RCC 7860 (cell line): ENCODE measurements at places on chromosomes 7 and 10.

- no peak for DNase-seq
Measured at GRCh38 chr7:77859343-77859742, 60.8 kb downstream of the PHTF2 start.

- DNase-seq = no peak
Measured at GRCh38 chr10:44682507-44682906, 228.6 kb upstream of the TMEM72 start.

GRCh38 chr7:146943483-146943882, 826.9 kb downstream of the CNTNAP2 start:
- no peak for DNase-seq

GRCh38 chr10:7572391-7572790, 94.4 kb downstream of the ITIH5 start:
- DNase-seq = no peak

GRCh38 chr7:95796617-95797016, 24.3 kb downstream of the DYNC1I1 start:
- no peak for DNase-seq

DNA sequence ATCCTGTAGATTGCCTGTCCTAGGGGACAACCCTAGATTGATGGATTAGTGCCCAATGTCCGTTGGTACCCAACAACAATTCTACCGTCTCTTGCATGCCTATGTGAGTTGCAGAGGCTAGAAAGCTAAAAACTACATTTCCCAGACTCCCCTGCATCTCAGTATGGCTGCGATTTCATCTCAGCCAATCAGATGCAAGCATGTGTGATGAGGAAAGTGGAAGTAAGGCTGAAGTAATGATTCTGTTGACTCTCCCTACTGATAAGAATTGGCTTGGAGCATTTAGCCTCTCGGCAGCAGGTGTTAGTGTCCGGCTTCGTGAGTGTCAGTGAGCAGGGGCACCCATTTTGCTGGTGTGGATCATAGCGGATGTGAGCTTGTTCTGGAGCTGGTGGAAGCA, 171.9 kb downstream of the FGFR2 start:
- no peak for DNase-seq

DNA sequence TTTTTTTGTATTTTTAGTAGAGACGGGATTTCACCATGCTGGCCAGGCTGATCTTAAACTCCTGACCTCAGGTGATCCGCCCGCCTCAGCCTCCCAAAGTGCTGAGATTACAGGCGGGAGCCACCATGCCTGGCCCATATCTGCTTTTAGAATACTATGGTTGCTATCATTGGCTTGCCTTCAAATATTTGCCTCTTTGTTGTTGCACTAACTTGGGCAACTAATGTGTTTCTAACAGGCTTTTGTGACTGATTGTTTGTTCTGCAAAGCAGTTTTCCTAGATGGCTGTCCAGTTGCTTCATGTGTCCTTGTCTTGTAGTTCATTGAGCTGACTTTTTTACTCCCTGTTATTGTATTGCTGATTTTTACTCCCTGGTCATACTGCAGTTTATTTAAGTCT, 9.7 kb downstream of the VDAC2 start:
- no peak for DNase-seq

DNA sequence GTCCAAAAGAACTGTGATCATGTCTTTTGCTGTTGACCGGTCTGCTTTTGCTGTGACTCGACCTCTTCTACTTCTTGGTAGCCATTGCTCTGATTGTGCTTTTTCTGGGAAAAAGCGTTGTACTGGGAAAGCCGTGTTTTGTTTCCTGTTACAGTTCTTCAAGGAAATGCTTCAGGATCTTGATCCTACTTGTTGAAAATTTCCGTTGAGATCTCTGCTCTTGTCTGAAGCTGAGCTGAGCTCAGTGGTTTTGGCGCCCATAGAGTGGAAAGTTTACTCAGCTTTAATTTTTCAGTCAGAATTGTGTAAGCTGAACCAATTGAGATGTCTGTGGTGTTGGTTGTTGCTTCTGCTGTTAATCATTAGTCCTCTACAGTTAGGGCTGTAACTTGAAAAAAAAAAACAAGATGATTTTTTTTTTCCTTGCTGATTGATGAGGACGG, 302.2 kb downstream of the CCDC3 start:
- DNase-seq = peak; percentile 85

GRCh38 chr10:90621577-90621976, 236.3 kb downstream of the HTR7 start:
- DNase-seq = no peak

GRCh38 chr7:101009629-101010028, 10.3 kb upstream of the MUC17 start:
- no peak for DNase-seq

DNA sequence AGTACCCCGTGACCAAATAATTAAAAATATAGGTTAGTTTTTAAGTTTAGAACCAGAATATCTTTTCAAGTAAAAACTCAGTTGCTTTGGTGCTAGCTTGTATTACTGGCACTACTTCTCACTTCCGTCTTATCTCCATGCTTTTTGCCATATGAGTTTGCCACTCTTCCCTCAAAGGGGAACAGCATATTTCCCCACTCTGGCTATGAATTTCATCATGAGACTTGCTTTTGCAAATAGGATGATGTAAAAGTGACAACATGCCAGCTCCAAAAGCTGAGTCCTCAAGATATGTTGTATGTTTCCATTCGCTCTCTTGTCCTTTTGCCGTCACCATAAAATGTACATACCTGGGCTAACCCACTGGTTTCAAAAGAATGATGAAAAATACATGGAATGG, 178.1 kb upstream of the SEMA3A start:
- no peak for DNase-seq

- no peak for DNase-seq
Measured at GRCh38 chr7:115216652-115217051, 294.8 kb downstream of the MDFIC start.

- DNase-seq = no peak
Measured at GRCh38 chr7:23689165-23689564, 9.2 kb downstream of the FAM221A start.

GRCh38 chr7:81887098-81888090, 117.5 kb upstream of the HGF start:
- DNase-seq = no peak

DNA sequence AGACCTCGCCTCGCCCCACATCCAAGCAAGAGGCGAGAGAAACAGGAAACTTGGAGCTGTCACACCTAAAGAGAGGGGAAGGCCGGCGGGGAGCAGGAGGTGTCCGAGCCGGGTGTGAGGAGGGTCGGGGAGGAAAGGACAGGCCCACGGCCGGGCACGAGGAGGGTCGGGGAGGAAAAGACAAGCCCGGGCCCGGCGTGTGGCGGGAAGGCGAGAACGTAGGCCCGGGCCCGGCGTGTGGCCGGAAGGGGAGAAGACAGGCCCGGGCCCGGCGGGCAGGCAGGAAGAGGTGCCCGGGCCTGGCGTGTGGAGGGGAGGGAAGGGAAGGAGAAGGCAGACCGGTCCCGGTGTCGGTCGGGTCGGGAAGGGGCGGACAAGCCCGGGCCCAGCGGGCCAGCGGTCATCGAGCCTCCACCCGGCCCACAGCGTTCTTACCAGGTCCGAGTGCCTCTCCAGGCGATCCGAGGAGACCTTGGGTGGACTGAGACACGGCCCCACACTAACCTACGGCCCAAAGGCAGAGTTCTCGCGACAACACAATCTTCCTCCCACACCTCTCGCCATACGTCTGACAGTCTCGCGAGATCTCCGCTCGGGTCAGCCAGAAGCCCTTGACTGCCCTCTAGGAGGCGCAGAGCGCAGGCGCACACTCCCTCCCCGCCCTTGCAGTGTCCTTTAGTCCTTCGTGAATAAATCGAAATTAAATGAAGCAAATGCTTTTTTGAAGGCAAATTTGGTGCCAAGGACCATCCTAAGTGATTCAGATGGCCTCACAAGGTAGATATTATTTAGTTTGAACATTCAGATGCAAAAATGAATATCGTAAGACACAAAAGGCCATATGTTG, at the start of gene NCOA4:
NCOA4 (minus strand) TSS at position 533 of the 847 bp plus-strand sequence. CDS start 13,943 bp downstream, outside the sequence.
- DNase-seq = peak; percentile 96

DNA sequence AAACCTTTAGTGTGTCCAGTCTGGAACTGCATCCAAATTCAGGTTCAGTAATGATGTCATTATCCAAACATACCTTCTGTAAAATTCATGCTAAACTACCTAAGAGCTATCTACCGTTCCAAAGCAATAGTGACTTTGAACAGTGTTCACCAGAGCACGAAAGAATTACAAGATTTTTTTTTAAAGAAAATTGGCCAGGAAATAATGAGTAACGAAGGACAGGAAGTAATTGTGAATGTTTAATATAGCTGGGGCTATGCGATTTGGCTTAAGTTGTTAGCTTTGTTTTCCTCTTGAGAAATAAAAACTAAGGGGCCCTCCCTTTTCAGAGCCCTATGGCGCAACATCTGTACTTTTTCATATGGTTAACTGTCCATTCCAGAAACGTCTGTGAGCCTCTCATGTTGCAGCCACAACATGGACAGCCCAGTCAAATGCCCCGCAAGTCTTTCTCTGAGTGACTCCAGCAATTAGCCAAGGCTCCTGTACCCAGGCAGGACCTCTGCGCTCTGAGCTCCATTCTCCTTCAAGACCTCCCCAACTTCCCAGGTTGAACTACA, 694 bp upstream of the FAS start:
- peak; percentile 50 for DNase-seq

GRCh38 chr7:120951826-120952225, 1.2 kb downstream of the ING3 start:
- DNase-seq = no peak
